Activated T-helper 1 cell treated with anti-CD3 and anti-CD28 coated beads, Interleukin-2, amount 50 U/mL, for 16 hours (primary cell): ENCODE measurements at places on chromosomes 7 and 10.

- no peak for DNase-seq
Measured at GRCh38 chr7:137880432-137880831, 33.7 kb upstream of the DGKI start.

GRCh38 chr7:78095549-78095948 lies 297.0 kb downstream of the PHTF2 start:
- DNase-seq: no peak

- DNase-seq: no peak
Measured at GRCh38 chr7:158113321-158114025, 474.1 kb downstream of the PTPRN2 start.

DNA sequence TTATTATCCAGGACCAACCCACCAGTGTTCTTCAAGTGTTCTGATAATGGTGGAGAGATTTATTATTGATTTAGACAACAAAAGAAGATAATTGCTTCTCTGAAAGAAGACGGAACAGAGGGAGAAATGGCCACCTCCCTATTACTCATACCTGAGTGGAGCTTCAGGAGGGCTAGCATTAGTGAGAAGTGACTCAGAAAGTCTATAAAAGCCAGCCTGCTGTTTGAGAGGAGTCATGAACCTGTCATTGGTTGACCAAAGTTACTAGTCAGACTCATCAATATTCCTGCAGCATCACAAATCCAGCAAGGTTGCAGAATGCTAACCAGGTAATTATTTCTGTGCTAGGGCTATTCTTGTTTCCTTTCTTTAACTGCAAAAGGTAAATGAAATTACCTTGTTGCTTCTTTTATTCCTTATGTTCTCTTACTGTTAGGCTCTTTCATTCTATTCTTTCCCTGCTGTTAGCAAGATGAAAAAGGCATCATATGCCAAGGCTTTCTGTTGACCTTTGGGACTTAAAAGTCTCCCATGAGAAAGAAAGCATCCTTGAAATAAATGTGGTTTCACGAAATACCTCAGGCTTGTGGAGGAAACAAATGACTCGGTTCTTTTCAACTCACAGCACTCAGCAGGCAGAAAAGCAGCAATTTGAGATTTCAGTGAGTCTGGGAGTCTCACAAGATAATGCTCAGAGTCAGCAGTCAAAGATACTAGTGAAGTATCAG lies 256.4 kb upstream of the PHYHIPL start:
- no peak for DNase-seq

- DNase-seq: no peak
Measured at GRCh38 chr10:283916-284356, 148.7 kb downstream of the ZMYND11 start.

- no peak for DNase-seq
Measured at GRCh38 chr7:141462958-141463357, 88.3 kb upstream of the AGK start.

DNA sequence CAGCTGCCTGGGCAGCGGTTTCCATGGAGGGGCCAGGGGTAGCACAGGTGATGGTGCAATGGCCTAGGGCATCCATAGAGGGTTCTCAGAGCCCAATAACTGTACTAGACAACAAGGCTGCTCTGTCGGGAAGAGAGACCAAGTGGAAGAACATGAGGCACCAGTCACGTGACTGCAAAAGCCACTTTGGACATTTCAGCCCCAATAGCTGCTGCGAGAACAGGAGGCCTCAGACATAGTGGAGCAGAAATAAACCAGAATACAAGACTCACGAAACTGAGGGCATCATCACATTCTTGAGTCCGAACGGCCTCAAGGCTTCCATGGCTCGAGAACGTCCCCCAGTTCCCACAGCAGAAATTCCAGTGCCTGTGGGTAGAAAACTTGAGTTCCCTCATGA lies 32.3 kb upstream of the FIS1 start:
- no peak for DNase-seq

- no peak for DNase-seq
Measured at GRCh38 chr7:21690705-21691104, 147.9 kb downstream of the DNAH11 start.

- DNase-seq: no peak
Measured at GRCh38 chr10:16360001-16360400, 76.8 kb upstream of the PTER start.

DNA sequence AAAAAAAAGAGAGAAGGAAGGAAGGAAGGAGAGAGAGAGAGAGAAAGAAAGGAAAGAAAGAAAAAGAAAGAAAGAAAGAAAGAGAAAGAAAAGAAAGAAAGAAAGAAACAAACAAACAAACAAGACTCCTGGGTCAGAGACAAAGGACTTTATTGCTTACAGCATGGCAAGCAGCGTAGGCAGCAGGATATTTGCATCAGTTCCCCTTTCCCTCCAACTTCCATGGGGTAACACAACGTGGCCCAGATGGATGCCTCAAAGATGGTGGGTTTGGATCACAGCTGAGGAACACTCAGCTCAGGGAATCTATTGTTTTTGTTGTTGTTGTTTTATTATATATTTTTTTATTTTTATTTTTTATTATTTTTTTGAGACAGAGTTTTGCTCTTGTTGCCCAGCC lies 128.5 kb upstream of the VKORC1L1 start:
- no peak for DNase-seq

GRCh38 chr10:14687340-14687739 lies 87.4 kb downstream of the FAM107B start:
- no peak for DNase-seq

DNA sequence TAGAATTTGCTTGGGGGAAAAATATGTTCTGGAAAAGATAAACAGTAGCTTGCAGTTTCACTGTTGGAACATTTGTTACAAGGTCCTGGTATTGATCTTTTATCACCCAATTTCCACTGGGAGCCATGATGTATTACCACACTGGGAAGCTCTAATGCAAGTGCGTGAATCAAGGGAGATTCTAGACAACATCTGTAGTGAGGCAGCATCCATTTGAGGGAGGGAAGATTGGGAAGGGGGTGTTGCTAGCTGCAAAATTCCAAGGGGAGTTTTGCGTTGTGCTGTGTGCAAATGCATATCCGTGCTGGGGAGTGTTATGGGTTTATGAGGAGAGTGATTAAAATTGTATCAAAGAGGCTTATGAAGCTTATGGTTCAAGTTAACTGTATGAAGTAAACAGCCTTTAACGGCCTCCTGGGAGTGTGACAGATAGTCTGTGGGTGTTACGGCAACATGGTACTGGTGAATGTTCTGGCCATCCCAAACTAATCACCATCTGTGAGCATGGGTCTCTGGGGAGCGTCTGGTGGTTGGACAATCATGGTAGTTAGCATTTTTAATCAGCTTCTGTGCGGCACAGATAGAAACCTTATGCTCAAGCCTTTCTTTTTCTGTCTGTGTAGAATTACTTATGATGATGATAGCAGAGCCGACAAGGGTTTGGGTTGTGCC lies 601.9 kb upstream of the GALNT17 start:
- DNase-seq: no peak

- no peak for DNase-seq
Measured at GRCh38 chr7:25754333-25754732, 397.7 kb upstream of the NFE2L3 start.

DNA sequence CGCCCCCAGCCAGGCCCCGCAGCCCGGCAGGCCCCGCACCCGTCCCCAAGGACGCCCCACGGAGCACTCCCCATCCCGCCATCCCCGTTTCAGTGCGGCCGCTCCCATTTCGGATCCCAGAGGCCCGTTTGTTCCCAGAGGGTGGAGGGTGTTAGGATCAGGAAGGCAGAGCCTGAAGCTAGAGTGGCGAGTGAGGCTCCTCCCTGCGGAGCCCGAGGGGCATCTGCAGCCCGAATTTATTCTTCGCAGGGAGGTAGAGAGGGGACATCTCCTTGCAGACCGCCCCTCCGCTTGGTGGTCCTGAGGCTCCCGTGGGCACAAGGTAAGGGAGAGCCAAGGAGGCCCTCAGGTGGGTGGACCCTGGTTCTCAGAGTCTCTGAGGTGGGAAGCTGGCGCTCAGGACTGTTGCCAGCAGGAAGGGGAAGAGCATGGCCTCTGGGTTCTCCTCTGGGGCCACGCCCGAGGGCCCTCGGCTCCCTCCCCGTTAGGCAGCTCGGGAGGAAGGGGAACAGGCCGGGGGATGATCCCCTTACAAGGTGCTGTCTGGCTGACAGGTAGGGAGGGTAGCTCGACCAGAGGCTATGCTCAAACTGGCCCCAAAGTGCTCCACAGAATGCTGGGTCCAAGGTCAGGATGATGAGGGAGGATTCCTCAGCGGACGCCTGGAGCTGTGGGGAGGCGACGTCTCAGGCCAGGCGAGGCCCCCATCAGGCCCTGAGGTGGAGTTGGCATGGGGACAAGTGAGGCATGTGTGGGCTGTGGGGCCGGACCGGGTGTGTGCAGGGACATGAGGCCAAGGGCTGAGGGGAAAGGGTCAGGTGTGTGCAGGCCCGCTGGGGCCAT lies 17.4 kb downstream of the POLL start:
- DNase-seq: no peak

- DNase-seq: no peak
Measured at GRCh38 chr10:27884185-27884641, 114.7 kb downstream of the ODAD2 start.

DNA sequence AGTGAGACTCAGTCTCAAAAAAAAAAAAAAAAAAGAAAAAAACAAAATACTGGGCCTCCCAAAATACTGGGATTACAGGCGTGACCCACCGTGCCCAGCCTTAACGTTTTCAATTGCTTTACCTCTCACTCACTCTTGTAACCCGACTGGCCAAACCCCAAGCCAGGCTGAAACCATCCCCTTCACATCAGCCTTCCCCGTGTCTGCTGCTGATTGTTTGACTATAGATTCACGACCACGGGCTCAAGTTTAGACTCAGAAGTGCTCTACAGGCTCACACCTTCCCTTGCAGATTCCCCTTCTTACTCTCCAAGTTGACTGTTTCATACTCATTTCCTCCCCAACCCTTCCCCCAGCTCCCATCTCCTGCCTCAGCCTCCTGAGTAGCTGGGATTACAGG lies 22.3 kb downstream of the TYW1 start:
- no peak for DNase-seq

GRCh38 chr10:36280890-36281499 lies 638.9 kb upstream of the FZD8 start:
- DNase-seq: no peak

GRCh38 chr7:143379611-143380259 lies 1.4 kb upstream of the ZYX start:
- DNase-seq: no peak

DNA sequence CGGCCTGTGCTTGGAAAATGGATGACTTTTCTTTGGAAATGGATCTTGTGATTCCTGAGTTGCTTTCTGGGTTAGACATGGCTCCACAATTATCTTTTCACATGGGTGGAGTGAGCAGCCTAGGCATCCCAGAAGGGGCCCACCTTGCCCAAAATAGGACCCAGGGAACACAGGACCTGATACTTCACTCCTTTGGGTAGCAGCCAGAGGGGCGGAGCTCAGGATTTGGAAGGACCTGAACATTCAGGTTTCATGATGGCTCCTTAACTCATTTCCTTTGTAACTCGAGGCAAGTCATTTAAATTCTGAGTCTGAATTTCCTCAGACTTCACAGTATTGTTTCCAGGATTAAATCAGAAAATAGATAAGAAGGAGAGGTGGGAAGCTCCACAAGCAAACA lies 178.3 kb upstream of the ZMIZ1 start:
- no peak for DNase-seq

- no peak for DNase-seq
Measured at GRCh38 chr10:16242859-16243613, 193.8 kb upstream of the PTER start.
